Renal pelvis (tissue), 12 donors: ENCODE measurements at places on chromosomes 3 and 15. TPM values are rescaled to one million over a fixed set of nuclear protein-coding genes. Genes with fewer than 3 reads are reported as not detected.

CSPG5 gene
- 0.95 TPM for polyA plus RNA-seq

IL16 gene
- 4.8 TPM for polyA plus RNA-seq

DNA sequence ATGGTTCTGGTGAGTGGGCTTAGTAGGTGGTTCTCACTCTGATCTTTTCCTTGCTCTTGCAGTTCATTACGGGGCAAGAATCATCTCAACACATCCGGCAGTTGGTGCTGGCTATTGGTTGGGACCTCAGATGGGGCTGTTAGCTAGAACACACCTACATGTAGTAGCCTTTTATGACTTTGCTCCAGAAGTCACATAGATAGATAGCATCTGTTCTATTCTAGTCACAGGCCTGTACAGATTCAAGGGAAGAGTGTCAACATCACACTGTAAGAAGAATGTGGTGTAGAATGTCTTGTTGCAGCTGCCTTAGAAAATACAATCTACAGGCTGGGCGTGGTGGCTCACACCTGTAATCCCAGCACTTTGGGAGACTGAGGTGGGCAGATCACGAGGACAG is 15.1 kb downstream of the RAB5A start:
- no peak for DNase-seq

USP50 gene
- 0.94 TPM for polyA plus RNA-seq

DNA sequence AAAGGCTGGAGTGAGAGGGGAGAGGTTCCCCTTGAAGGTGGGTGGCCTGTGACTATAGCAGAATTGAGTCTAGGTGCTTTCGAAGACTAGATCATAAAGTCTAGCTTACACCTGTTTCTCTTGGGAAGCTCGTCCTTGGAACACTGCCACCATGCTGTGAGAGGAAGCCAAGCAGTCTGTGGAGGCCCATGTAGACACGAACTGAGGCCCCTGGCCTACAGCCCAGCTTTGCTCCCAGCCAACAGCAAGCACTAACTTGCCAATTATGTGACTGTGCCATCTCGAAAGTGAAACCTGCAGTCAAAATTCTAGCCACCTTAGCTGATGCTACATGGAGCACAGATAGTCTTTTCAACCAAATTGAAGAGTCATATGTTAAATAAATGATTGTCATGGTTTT is 190.5 kb upstream of the NECTIN3 start:
- no peak for DNase-seq
